RWPE2 (cell line): ENCODE measurements at places on chromosomes 2 and 18.

DNA sequence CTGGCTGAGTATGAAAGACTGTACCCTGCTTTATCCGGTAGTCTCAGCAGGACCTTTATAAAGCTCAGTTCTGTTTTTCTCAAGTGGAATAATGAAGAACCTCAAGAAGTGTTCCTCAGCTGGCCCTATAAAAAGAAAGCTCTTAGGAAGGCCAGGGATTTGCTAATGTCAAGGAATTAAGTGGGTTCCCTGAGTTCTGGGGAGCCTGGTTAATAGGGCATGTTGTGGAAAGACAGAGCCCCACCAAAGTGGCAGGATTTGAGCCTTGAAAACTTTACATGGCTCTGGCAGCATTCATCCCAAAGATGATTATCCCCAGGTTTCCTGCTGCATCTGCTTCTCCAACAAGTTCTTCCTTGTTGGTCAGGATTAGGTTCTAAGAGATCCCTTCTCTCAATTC, 6.9 kb upstream of the DYSF start:
- no peak for DNase-seq

- DNase-seq: no peak
Measured at GRCh38 chr18:9901377-9901776, 12.4 kb upstream of the VAPA start.

- no peak for DNase-seq
Measured at GRCh38 chr2:161625996-161626395, 1.8 kb downstream of the SLC4A10 start.

GRCh38 chr2:181988154-181988924, 2.7 kb downstream of the PPP1R1C start:
- no peak for DNase-seq

DNA sequence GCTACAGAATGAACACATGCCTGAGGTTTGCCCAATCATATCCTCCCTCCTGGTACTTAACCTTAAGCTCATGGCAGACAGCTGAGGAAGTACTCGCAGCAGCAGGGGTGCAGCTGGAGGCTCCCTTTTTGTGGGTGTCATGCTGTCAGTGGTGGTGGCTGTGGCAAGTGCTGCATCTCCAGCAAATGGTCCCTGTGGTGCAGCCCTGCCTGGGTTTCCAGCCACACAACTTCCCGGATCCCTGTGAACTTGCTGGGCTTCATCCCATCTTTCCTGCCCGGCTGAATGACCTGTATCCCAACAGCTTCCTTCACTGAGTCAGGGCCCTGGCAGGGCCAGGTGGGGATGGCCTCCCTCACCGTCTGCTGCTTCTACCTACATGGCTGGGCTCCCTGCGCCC, 5.0 kb downstream of the TMEM185B start:
- DNase-seq: no peak

DNA sequence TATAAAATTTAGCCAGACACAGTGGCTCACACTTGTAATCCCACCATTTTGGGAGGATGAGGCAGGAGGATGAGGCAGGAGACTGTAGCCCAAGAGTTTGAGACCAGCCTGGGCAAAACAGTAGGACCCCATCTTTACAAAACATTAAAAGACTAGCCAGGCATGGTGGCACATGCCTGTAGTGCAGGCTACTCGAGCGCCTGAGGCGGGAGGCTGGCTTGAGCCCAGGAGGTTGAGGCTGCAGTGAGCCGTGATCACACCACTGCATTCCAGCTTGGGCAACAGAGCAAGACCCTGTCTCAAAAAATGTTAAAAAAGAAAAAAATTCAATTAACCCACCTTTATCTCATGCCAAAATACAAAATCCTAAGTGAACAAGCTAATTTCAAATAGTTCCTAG, 4.0 kb downstream of the REV1 start:
- no peak for DNase-seq

DNA sequence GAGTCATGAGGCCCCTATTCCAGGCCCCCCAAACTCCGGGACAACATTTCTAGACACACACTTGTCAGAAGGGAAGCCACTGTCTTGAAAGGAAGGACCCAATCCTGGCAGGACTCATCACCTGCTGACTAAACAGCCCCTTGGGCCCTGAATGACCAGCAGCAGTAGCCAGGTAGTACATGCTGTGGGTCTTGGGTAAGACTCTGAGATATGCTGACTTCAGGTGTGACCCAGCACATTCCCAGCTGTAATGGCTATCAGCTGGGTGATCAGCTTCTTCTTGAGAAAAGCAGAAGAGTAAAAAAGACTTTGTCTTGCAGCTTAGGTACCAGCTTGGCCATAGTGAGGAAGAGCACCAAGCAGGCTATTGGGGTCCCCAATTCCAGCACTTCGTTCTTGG, 35.6 kb downstream of the CLHC1 start:
- DNase-seq: no peak

DNA sequence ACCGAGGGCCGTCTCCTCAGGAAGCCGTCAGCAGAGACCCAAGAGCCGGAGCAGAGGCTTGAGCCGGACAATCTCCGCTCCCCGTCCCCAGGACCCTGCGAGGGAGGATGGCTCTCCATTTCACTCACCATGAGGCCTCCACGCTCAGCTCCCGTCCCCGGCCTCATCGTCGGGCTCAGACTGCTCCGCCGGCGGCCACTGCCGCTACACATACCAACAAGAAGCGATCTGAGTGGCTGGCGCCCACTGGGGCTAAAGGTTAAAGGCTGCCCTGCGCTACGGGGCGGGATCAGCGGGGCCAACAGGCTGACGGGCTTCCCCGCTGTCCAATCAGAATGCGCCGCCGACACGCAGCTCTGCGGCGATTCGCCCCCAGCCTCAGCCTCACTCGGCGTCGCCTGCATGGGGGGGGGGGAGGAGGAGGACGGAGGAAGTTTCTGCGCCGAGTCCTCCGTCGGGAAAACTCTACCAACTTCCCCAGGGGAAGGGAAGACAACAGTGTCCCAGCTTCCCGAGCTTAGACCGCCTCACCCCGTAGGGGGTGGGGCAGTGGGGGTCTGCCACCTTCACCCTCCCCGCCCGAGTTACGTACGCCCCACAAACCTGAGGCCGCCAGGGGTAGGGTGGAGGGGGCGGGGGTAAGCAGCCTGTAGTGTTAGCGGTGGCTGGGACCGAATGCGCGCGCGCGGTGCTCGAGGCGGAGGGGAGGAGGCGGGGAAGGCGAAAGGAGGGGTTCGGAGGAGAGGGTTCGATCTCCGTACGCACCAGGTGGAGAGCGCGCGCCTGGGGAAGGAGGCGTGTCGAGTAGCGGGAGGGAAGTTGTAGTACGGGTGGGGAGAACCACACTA, at the start of gene PRPF40A:
PRPF40A (minus strand) TSS at position 234 of the 848 bp plus-strand sequence; CDS start at position 212, 22 bp downstream.
- DNase-seq: peak; percentile 98

DNA sequence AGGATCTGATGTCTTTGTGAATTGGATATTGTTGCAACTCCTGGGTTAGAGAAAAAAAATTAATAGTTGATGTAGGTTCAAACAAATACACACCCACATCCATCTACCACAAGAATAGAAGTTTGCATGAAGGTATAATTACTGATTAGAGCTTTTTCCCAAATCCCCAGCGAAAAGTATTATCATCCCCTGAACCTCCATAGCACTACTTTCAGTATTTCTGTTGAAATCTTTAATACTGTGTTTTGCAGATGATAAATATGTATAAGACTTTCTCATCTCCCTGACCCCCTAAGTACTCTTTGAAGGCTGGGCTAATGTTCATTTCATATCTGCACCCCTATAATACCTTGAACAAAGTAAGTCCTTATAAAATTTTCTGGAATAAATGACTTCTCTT, 6.4 kb downstream of the FN1 start:
- no peak for DNase-seq

DNA sequence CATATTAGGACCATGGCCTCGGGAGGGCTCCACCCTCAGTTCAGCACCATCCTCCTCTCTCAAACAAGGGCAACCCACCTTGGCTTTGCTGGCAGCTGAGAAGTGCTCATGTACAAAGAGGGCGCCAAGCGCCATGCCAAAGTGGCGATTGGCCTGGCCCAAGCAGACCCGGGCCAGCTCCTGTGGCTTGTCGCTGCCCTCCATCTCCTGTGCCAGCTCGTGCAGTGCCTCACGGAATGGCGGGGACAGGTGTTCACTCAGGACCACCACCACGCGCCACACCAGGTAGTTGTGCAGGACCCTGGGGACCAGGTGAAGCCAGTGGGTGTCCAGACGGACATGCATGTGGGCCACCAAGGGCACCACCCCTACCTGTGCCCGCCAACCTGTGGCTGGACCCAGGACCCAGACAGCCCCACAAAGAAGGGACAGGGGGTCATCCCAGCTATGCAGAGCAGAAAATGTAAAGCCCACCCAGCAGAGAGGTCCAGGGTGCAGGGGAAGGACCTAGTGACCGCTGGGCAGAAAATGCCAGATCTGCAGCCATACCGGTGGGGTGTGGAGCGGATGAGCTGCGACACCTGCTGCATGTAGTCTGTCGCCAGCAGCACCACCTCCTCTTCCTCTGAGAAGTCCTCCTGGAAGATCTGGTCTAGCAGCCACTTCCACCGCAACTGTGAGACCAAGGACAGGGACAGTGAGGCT, 3.6 kb downstream of the ECEL1 start:
- peak; percentile 51 for DNase-seq

- no peak for DNase-seq
Measured at GRCh38 chr2:138373993-138374408, 127.6 kb upstream of the SPOPL start.

DNA sequence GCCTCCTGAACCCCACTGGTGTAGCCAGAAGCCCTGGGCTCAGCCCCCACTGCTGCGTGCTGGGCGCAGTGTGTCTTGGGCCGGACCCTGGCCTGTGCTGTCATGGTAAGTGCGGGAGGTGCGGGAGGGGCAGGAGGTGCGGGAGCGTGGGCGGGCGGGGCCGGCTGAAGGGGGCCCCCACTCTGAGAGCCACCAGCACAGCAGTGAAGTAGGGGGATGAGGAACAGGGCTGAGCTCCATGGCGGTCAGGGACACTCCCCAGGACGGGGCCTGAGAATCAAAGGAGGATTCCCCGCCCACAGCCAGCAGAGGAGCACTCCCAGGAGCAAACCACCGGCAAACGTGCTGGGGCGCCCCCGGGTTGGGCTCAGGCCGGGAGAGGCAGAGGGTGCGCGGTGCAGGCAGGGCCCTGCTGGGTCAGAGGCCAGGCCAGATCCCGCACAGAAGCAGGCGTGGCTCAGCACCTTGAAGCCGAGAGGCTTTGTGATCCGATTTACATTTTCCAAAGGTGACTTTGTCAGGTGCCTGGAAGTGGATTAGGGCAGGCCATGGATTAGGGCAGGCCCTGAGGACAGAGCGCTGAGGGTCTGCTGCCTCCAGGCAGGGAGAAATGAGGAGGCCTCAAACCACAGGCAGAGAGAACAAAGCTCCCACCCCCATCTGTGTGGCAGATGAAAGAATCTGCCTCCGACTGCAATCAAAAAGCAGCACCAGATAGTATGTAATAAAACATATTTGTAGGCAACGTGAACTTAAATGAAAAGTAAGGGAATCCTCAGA, 152.0 kb upstream of the RAB6C start:
- DNase-seq: no peak

DNA sequence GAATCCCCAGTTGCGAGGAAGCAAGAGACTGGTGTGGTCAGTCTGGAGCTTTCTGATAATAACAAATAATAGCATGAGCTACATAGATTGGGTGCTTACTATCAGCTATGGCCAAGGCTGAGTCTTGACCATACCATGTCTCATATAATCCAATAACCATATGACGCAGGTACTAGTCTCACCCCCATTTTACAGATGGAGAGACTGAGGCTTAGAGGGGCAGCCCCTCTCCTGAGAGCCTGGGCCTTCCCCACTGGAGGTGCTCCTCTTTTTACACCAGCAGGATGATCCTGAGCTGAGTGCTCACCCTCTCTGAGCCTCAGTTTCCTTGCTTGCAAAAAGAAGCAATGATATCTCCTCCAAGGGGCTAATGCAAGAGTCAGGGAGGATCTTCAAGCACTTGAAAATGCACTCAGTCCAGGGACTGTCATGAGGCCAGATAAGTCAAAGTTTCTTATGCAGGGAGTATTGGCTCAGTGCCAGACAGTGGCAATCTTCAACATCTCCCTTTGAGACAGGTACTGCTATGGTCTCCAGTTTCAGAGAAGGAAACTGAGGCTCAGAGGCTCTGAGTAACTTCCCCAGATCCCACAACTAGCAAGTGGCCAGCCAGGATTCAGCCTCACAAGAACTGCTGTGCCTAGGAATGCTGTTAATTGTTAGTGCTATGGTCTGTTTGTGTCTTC, 149.7 kb downstream of the TFCP2L1 start:
- no peak for DNase-seq

- no peak for DNase-seq
Measured at GRCh38 chr2:3911882-3912455, 208.6 kb downstream of the DCDC2C start.

GRCh38 chr2:128832946-128833663, 514.4 kb upstream of the HS6ST1 start:
- no peak for DNase-seq

DNA sequence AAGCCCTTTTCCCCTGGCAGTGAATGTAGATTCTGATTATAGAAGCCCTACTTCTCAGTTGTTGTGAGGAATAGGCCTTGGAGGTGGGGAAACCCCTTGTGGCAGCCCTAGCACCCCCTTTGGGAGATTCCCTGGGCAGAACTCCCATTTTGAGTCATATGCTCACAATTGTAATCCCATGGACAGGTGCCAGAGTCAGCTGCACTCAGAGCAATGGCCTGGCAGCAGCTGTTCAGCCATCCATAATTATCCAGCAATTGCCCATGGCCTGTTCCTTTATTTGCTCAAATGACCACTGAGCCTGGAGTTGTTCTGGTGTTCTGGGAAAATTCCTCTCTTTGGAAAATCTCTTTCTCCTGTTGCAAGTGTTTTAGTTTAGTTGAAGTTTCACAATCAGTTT, 71.7 kb downstream of the PTRHD1 start:
- DNase-seq: no peak

- no peak for DNase-seq
Measured at GRCh38 chr2:214104219-214104618, 306.6 kb upstream of the VWC2L start.
